ENCODE measurements at places on chromosomes 7 and 10. TPM values are rescaled to one million over a fixed set of nuclear protein-coding genes. Genes with fewer than 3 reads are reported as not detected.
A peak's percentile ranks its signal among the peaks of the same experiment; 100 is the strongest.

DNA sequence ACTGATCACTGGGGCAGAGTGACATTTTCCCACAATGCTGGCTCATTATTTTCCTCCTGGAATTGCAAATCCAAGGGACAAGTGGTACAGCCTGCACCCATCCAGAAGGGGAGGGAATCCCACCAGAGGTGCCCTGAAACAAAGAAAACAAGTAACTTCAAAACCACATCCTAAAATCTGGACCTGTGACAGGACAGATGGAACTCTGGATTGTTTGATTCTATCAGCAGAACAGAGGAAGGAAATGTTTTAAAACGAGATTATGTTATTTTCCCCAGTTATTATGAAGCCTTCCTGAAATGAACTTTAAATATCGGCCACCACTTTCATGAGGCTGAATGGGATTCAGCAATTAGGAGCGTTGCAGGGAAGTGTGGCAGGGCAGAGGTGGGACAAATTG is 62.2 kb upstream of the ECHDC3 start:
- no peak for DNase-seq

DNA sequence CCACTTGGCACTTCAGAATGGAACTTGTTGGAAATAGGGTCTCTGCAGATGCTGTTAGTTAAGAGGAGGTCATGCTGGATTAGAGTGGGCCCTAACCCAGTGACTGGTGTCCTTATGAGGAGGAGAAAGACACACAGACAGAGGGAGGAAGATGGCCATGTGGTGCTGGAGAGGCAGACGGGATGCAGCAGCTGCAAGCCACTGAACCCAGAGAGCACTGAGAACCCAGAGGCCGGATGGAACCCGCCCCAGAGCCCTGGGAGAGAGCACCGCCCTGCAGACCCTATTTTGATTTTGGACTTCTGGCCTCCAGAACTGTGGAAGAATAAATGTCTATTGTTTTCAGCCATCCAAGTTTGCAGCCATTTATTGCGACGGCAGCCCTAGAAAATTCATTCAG is 58.0 kb upstream of the EBF3 start:
- peak; percentile 2 for DNase-seq

GRCh38 chr7:46257761-46258448 is 336.8 kb upstream of the IGFBP3 start:
- no peak for DNase-seq

The ADGRA1 gene
- 0.20 TPM for total RNA-seq

The HOGA1 gene
- total RNA-seq = 8.9 TPM

The XRCC2 gene
- 0.66 TPM for total RNA-seq

DNA sequence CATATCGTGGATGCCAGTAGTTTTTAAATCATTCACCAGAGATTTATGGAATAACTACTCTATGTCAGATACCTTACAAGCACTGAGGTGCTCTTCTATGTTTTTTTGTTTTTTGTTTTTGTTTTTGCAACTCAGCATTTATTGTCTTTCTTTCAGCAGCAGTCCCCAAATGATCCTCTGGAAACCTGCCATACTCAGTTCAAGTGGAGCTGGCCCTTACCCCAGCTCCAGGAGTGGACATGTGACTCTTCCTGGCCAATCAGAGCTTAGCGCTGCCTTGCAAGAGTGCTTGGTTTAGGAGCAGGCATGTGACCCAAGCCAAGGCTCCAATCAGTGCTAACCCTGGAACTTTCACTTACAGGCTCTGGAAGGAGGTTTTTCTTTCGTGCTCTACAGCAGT is 356.6 kb upstream of the ZMIZ1 start:
- peak; percentile 68 for DNase-seq

The HSPA12A gene
- 18.1 TPM for total RNA-seq

The NXPH1 gene
- total RNA-seq = not detected

The NEUROD6 gene
- not detected for total RNA-seq
